NCI-H524 (cell line): ENCODE measurements at places on chromosomes 12 and 14.

- DNase-seq, result no peak
Measured at GRCh38 chr14:53218161-53218560, 65.0 kb upstream of the DDHD1 start.

GRCh38 chr12:538731-539539, 79.2 kb downstream of the B4GALNT3 start:
- DNase-seq, result no peak

GRCh38 chr12:71694099-71694820, 8.4 kb downstream of the TMEM19 start:
- peak; percentile 78 for DNase-seq

DNA sequence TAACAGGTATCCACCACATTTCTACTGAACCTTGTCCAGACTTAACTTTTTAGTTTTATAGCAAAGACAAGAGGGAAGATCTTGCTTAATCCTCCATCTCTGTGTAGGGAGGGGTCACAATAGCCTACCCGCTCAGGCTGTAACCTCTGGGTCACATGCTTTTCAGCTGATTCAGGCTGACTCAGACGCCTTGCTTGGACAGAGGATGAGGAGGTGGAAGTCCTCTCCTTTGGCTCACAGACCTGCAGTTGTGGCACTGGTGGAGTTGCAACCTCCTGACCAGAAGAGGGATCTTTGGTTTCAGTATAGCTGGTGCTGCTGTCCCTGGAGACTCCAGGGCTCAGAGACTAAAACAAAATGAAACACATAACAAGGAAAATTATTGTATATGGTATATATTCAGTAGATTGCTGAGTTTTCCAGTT, 16.2 kb downstream of the ACIN1 start:
- no peak for DNase-seq

- no peak for DNase-seq
Measured at GRCh38 chr12:12508612-12509011, 54.1 kb downstream of the DUSP16 start.

GRCh38 chr14:73661872-73662271, 17.1 kb downstream of the DNAL1 start:
- DNase-seq, result peak; percentile 84
